Cardiac septum (tissue), 1 donor: ENCODE measurements at places on chromosomes 2 and 18. TPM values are rescaled to one million over a fixed set of nuclear protein-coding genes. Genes with fewer than 3 reads are reported as not detected.

OTOS gene
- not detected for total RNA-seq

LIMS2 gene
- 207 TPM for total RNA-seq

GRCh38 chr2:19358242-19359020, at the start of gene OSR1:
Gene OSR1 (minus strand): TSS chr2:19358623. CDS start chr2:19353805, 4,818 bp downstream.
- DNase-seq: no peak

DNA sequence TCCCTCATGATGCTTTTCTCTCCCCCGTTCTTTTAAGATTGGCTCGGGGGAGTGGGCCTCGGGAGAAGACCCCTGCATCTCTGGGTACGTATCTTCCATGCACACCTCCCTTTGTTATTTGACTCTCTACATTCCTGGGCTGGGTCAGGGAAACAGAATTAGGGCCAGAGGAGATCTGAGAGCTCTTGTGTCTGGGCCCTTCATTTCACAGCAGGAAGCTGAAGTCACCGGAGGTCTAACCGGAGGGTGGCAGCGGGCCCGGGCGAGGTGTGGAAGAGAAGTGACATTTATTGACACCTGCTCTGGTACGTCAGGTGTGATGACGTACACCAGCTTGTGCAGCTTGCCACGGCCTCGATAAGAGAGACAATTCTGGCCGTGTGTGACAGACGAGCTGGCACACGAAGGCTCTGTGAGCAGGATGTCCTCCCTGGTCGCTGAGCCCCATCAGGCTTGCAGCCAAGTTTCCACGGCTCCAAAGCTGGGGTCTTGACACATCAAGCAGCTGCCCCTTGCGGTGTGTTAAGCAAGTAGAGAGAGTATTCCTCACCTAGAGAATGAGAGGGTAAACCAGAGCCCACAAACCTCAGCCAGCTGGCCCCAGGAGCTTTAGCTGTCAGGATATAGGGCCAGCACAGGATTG, 30.4 kb downstream of the TOGARAM2 start:
- DNase-seq: peak; percentile 85

GRCh38 chr2:242085941-242086621, 216.6 kb downstream of the RTP5 start:
- no peak for DNase-seq

- DNase-seq: no peak
Observed at GRCh38 chr18:12064086-12064763, 29.4 kb upstream of the ANKRD62 start.

DNA sequence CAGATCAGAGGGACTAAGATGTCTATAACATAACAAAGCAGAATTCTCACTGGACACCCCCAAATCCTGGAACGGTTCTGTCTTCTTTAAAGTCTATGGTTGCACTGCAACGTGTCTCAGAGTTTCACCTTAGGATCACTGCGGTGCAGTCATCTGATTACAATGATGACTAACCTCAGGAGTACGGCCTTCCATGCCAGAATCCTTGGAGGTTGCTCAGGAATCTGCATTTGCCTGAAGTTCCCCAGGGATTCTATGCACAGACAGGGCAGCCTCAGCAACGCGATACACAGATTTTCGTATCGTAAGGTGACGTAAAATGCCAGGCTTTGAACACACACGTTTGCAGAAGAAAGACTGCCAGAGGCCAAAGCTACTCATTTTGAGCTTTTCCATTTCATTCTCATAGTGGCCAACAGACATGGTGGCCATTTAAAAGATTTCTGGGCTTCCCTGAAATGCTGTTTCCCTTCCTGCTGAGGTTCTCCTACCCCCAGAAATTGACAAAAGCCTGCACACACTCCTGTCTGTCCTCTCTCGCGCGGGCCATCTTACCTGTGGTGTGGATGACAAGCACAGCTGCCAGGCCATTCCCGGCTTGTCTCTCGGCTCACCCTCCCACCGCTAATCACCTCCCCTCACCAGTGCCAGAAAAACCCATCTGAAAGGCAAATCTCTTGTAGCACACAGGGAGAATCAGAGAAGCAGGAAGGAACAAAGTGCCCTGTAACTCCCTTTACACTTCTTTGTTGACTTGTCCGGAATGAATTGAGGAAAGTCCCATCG, 148.8 kb downstream of the ACKR3 start:
- no peak for DNase-seq

DNA sequence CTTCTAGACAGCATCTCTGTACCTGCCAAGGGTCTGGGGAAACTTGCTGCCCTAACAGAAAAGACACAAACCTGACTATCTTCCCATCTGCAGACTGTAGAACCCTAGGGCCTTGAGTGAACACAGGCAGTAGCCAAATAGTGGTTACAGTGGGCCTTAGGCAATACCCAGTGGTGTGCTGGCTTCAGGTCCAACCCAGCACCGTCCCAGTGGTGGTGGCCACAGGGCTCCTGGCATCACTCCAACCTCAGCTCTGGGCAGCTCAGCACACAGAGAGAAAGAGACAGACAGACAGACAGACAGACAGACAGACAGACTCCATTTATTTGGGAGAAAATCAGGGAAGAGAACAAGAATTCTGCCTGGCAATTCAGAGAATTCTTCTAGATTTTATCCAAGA, 29.3 kb upstream of the UPP2 start:
- DNase-seq: no peak
